NCI-H187 (cell line): ENCODE measurements at places on chromosomes 5 and 9.

DNA sequence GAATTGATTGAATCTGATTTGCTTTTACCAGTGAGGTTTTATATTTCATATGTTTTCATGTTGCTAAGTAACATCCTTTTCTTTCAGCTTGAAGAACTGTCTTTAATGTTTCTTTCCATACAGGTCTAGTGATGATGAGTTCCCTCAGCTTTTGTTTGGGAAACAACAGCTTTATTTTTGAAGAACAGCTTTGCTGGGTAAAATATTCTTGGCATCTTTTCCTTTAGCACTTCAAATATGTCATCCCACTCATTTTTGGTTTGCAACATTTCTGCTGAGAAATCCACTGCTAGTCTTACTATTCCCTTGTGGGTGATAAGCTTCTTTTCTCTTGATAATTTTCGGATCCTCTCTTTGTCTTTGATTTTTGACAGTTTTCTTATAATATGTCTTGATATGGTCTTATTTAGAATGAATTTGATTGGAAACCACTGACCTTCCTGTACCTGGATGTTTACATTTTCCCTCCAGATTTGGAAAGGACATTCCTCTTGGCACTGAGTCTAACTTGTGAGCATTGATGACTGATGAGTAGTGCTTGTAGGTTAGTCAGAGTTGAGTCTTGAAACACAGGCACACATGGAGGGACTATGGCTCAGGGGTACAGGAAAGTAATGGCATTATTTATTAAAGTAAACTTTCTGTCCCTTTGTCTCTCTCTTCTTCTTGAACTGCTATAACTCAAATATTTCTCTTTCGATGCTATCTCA, 220.3 kb downstream of the SPATA31D1 start:
- DNase-seq = no peak

GRCh38 chr5:67453111-67453905, 256.7 kb upstream of the CD180 start:
- no peak for DNase-seq

DNA sequence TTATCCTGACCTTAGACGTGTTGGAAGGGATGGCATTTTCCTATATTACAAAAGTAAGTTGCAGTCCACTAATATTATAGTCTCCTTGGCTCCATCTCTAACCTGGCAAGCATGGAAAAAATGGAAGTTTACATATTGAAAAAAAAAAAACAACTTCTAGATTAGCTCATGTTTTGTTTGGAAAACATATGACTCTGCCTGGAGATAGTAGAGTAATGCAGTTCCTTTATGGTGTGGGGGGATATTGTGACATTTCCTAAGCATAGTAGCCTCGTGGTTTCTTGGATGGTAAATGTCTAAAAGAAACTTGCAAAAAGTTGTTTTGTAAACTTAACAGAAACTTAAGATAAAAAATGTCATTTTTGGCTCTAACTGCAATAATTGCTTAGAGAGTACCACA, 244.4 kb upstream of the FBXL7 start:
- no peak for DNase-seq

DNA sequence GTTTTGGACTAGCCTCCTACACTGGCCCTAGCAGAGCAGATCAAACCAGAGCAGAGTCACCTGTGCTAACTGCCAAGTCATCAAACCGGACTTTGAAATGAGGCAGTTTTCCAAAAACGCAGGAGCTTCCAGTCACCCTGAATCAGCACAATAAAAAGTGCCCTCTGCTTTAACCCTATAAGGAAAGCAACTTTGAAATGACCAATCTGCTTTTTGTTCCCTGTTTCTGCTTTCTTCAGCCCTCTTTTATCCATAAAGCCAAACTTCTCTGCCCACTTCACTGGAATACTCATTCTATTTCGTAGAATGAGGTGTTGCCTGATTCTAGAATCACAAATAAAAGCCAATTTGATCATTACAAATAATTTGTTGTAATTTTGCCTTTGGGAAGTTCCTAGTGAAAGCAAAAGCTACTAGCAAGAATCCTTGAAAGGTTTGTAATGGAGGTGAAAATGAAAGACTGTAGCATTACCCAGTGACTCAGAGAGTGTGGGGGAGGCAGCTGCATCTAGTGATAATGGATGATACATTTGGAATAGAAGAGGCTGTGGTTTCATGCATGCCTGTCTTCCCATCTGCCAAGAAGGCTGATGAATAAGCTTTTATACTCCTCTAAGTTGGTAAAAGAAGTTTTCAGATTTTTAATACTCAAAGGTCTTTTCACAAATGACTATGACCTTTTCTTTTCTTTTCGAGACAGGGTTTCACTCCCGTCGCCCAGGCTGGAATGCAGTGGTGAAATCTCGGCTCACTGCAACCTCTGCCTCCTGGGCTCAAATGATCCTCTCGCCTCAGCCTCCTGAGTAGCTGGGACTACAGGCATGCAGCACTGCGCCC, 14.9 kb downstream of the SPAAR start:
- no peak for DNase-seq

DNA sequence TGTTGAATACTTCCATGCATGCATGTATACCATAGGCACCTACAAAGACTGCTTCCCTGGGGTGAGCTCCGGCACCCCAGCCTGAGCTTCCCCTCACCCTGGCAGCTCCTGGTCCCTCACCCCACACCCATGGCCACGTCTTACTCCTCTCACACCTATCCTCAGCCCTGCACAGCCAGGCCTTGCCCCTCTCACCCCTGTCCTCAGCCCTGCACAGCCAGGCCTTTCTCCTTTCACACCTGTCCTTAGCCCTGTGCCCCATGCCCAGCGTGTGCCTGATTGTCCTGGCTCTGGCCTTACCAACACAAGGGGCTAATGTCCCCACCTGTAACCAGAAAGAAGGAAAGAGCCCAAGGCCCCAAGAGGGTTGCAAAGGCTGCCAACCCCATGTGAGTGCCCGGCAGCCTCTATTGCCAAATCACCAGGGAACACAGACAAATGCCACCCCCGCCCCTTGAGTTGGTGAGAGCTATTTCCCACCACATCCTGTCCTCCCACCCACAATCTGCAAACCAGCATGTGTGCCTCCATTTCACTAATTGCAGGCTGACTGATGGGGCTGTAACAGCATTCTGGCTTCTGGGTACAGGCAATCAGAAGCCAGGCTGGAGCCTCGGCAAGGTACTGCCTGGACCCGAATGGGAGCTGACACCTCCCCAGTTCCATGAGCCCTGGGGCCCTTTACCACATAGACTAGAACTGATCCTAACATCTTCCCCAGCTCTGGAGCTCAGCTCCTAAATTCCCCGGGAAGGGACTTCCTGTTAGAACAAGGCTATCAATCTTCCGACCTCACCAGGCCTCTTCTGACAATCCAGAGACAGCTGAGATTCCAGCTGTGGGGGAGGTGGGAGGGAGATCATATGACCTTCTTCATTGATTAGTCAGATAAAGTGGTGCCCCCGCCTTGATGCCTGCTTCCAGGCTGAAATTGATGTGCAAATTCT, 78.2 kb downstream of the FAM114A2 start:
- no peak for DNase-seq

DNA sequence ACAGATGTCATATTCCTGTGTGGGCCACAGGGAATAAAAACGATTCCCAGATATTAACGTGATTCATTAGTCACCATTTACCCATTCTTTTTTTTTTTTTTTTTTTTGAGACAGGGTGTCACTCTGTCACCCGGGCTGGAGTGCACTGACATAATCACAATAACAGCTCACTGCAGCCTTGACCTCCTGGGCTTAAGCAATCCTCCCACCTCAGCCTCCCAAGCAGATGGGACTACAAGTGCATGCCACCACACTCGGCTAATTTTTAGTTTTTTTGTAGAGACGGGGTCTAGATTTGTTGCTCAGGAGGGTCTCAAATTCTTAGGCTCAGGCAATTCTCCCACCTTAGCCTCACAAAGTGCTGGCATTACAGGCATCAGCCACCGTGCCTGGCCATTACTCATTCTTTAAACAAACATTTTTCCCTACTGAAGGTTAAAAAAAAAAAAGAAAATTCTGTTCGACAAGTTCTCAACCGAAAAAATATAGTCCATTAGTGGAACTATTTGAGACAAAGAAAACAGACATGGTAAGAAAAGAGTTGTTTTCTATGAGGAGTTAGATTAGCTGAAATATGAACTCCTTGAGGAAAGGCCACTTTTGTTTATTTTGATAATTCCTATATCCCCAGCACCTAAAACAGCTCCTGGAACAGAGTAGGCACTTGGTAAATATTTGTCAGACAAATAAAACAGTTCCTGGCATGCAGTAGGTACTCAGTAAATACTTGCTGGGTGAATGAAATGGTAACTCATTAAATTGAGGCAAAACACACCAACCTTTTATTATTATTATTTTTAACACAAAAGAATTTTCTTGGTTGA, 32.1 kb upstream of the PDCL start:
- no peak for DNase-seq

- DNase-seq = no peak
Measured at GRCh38 chr9:37425298-37425752, 2.8 kb downstream of the GRHPR start.

DNA sequence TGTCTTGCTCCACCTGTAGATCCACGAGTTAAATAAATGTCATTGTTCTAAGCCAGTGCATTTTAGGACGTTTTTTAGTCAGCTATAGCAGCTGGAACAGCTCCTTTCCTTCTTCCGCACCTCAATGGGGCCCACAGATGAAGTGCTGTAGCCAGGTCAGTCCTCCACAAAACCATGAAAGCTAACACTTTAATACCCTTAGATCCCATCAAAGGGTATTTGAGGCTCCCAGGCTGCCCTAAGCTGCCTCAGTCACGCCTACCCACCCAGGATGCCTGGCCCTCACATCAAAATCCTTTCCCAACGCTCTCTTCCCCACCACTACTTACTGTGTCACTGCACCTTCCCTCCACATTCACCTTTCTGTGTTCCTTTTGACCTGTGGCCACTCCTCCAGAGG, 44.1 kb upstream of the ACO1 start:
- no peak for DNase-seq
